CD4-positive, alpha-beta T cell treated with Interleukin-4 for 1 hour (primary cell): ENCODE measurements at places on chromosomes 3 and 15.

DNA sequence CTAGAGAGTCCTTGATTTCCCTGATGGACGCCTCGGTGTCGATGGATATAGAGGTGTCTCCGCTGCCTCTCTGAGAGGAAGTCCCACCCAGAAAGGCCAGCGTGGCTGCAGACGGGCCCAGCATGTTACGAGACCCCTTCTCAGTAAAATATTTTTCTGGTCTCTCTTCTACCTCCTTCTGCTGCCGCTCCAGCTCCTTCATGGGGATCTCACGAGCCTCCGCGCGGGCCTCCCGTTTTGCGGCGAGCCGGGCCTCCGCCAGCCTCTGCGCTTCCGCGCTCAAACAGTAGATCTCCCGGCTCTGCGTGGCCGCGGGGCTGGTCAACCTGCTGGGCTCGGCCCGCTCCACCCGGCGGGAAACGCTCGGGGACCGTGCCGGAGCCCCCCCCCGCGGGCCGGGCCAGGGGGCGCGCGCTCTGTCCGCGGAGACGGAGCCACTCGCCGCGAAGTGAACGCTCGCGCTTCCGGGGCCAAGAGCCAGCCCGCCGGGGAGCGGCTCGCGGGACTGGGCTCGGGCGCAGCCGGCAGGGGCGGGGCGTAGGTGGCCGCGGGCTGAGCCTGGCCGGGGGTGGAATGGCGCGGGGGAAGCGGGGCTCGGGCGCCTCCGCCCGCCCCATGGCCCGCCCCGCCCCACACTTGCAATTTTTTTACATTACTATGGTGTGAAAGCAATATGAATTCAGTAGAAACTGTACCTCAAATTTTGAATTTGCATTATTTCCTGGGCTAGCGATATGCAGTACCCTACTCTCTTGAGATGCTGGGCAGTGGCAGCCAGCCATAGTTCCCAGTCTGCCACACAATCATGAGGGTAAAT lies 10.2 kb upstream of the KCNMB3 start:
- peak; percentile 73 for DNase-seq

DNA sequence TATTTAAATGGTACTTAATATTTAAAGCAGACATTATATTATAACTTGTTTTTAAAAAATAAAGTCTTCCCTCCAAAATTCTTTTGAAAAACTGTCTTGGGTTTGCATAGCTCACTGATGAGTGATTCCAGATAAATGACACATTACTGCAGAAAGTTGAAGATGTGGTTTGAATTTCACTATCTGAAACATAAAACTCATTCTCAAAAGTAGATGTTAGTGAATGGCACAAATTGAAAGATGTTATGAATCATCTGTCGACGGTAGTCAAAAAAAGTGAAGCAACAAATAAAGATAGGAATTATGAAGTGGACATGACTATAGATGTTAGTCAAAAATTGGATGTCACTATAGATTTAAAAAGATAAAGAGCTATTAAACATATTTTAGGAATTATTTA lies 280.5 kb downstream of the GAP43 start:
- no peak for DNase-seq

GRCh38 chr15:45777781-45778180 lies 143.0 kb downstream of the SQOR start:
- DNase-seq, result no peak

- DNase-seq, result peak; percentile 75
Observed at GRCh38 chr3:72274493-72275330, 489.8 kb upstream of the PROK2 start.

- no peak for DNase-seq
Observed at GRCh38 chr15:40543082-40543481, 21.8 kb downstream of the CCDC32 start.

DNA sequence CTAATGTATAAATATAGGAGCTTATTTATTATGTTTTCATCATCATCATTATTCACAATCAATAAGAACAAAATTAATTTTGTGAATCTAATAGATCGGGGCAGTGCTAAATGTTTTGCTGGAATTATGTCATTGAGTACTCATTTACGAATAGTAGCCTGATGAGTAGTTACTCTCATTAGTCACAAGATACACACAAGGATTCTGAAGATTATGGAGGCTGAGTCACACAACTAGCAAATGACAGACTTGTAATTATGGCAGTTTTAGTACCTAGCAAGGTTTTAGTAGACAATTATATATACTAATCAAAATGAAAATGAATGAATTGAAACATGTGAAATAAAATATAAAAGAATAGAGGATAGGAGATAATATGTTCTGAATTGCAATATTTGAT lies 954.2 kb downstream of the CADM2 start:
- DNase-seq, result no peak

DNA sequence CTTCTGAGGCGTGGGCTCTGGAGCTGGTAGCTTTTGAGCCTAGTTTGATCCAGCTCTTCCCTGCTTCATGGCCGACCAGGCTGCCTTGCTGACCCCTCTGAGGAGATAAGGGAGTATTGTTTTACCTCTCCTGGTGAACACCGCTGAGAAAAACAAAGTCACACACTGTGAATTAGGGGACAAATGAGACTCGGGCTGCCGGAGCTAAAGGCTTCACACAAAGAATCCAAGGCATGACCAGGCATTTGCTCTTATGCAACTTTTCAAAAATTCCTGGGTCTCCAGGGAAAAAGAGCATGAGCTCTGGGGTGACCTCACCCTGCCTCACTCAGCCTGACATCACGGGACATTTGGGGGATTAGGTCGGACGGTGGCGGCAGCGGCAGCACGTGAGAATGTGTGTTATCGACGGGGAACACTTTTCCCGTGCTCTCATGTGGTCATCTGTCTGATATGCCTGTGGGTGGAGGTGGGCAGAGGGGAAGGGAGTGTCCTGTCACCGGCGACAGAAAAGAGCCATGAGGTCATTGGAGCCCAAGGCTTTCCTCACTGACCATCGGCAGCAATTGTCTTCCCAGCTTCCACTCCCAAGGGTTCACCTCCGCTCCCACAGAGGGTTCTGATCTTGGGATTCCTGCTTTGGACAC lies 61.0 kb downstream of the TMEM44 start:
- no peak for DNase-seq

- no peak for DNase-seq
Observed at GRCh38 chr3:5220193-5220592, 32.7 kb downstream of the EDEM1 start.

- peak; percentile 19 for DNase-seq
Observed at GRCh38 chr3:149352556-149352955, 19.1 kb upstream of the TM4SF18 start.

- DNase-seq, result no peak
Observed at GRCh38 chr3:183317271-183317670, 64.2 kb downstream of the B3GNT5 start.

DNA sequence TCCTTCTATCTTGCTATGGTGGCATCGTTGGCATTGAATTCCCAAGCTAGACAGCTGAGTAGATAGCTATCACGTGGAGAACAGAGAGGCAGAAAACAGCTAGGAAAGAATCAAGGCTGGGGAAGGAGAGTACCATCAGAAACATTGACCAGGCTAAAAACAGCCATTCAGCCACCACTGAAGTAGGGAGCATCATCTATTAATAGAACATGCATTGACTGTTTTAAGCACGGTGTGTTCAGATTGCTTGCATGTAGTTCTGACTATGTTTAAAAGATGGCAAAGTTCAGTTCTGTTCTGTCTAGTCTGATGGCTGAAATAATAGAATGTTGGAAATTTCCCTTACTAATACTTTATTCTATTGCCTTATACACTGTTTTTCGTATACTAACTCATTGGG lies 413.0 kb downstream of the GABRB3 start:
- no peak for DNase-seq

GRCh38 chr3:190320594-190321362 lies 1.5 kb downstream of the CLDN1 start:
- no peak for DNase-seq

- DNase-seq, result no peak
Observed at GRCh38 chr3:127744875-127745274, 72.1 kb downstream of the ABTB1 start.

GRCh38 chr15:61857169-61857829 lies 202.9 kb downstream of the VPS13C start:
- DNase-seq, result no peak

DNA sequence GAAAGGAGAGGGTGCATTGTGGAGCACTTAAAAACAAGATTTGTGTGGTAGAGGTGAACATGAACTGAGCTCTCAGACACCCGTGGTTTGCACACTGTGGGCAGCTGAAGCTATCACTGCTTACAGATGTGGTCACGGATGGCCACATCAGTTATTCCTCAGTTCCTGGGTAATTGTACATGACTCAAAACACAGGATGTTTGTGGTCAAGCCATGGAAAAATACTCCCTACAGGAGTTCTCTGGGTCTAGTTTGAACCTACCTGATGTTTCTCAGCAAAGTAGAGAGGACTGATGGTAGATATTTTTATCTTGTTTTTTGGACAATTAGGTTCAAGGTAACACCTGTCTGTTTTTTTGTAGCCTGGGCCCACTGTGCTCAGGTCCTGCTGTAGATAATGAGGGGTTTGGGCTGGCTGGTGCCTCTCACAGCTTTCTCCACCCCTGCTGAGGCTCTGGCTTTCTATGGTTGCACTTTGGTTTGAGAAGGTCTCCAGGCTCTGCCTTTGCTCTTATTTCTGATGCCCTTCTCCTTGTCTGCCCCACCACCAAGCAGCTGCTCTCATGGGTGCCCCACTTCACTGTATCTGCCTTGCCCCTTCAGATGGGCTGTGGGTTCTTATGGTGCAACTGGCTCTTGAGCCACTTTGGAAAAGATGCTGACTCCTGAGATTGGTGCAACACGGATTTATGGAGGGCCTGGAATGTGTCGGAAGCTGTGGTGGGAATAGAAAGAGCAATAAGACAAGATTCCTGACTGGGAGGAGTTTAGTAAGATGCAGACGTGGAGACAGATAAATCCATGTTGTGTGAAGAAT lies 40.1 kb downstream of the CDCP1 start:
- peak; percentile 70 for DNase-seq

- DNase-seq, result no peak
Observed at GRCh38 chr3:177330779-177331178, 133.5 kb upstream of the TBL1XR1 start.

DNA sequence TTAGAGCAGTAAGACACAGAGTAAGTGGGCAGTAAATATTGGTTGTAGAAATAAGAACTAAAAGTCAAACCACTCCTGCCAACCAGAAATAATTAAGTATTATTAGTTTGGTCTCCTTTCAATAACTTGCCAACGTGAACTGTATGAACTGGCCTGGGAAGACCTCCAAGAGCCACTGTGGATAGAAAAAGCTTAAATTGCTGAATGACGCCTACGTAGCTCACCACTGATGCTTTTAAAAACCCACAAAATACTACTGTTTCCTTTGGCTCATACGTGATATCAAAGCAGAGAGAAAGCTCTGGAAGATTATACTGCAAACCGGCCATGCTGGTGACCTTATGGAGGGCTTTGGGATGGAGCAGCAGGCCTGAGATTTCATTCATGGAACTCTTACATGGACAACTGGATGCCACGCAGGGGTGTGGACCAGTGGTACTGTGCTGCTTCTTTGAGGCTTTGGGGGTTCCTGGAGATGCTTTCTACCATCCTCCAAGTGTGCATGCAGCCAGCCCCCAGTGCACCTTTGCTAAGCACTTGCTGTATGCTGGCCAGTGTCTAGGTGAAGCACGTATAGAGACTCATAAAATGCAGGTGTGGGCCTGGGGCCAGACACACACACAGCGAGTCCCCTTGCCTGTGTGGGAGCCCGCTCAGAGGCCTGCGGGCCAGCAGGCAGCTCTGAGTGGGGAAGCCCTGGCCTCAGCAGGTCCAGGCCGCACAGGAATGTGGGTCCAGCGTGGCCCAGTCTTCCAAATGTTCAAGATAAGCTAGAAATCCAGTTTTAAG lies 66.8 kb downstream of the ABTB1 start:
- DNase-seq, result no peak

- no peak for DNase-seq
Observed at GRCh38 chr3:47849699-47850563, 47.0 kb downstream of the DHX30 start.

GRCh38 chr3:9864200-9864927 lies 15.7 kb downstream of the CIDEC start:
- no peak for DNase-seq

GRCh38 chr3:160010578-160010977 lies 21.9 kb downstream of the IL12A start:
- no peak for DNase-seq

DNA sequence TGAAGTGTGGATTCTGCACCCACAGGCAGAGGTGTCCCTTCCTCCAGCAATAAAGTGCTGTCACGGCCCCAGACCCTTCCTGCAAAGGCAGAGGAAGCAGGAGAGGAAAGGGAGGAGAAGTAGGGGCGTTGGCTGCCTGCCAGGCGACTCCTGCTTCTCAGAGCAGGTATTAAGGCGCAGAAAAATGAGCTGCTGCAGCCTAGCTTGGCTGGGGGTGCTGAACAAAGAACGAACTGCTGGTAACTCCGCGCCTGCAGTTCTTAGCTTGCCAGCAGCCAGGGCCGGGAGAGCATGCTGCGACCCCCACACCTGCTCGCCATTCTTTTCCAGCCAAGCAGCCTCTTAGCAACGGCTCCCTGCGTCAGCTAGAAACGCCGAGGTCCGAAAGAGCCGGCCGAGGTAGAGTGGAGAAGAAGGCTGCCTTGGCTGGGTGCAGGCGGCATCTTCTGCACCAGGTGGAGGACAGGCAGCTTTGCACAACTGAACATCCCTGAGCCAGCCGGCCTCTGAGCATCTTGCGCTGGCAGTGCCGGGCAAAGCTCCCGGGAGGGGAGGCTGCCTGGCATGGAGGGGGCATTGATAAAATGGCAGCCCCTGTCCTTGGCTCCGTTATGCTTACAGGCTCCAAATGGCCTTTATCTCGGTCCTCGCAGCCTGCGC lies 296.0 kb downstream of the MEX3B start:
- no peak for DNase-seq

DNA sequence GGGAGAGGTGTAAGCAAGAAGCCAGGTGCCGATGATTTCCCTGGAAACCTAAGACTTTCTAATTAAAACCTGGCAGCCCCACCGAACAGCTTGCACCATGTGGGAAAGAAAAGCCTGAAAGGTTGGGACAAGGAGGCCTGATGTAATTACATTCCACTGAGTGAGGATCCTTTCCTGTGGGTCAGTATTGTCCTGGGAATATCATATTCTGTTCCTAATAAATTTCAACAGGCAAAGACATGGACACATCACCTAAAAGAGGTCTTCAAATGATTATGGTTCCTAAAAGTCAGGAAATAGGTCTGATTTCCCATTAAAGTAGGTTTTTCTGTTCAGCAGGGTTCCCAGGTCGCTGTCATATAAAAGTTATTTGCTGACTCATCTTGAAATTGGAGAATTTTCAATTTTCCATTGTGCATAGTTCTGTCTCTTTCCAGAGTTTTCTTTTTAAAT lies 58.5 kb downstream of the DUT start:
- no peak for DNase-seq

GRCh38 chr15:52225230-52225629 lies 34.0 kb upstream of the GNB5 start:
- DNase-seq, result no peak

DNA sequence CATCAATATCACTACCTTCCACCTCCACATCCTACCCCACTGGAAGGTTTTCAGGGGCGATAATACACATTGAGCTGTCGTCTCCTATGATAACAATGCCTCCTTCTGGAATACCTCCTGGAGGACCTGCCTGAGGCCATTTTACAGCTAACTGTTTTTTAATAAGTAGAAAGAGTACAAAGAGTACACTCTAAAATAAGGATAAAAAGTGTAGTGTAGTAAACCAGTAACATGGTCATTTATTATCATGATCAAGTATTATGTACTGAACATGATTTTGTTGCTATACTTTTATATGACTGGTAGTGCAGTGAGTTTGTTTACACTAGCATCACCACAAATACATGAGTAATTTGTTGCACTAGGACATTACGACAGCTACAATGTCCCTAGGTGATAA lies 46.6 kb upstream of the SSR3 start:
- DNase-seq, result no peak
